Stimulated activated CD8-positive, alpha-beta memory T cell treated with anti-CD3 and anti-CD28 coated beads, Interleukin-7, amount 100 ng/mL, for 24 hours (primary cell): ENCODE measurements at places on chromosomes 2 and 18.

- no peak for DNase-seq
Observed at GRCh38 chr2:38301340-38301968, 75.6 kb downstream of the ATL2 start.

- DNase-seq = no peak
Observed at GRCh38 chr2:25808006-25808383, 70.3 kb downstream of the ASXL2 start.

DNA sequence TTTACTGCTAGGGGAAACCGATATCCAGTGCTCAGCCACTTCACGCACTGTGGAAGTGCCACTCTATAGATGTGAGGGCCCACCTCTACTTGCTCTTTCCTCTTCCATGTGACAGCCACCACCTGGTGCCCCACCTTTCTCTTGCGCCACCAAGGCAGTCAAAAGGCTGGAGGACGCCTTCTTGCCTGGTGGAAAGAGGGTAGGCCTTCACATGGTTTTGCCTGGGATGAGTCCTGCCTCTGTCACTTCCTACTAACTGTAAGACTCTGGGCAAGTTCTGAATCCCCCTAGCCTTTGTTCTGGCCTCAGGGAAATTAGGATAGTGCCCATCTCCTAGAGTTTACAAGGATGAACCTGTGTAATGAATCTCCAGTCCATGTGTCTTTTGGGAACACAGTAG is 66.1 kb upstream of the ODC1 start:
- no peak for DNase-seq

DNA sequence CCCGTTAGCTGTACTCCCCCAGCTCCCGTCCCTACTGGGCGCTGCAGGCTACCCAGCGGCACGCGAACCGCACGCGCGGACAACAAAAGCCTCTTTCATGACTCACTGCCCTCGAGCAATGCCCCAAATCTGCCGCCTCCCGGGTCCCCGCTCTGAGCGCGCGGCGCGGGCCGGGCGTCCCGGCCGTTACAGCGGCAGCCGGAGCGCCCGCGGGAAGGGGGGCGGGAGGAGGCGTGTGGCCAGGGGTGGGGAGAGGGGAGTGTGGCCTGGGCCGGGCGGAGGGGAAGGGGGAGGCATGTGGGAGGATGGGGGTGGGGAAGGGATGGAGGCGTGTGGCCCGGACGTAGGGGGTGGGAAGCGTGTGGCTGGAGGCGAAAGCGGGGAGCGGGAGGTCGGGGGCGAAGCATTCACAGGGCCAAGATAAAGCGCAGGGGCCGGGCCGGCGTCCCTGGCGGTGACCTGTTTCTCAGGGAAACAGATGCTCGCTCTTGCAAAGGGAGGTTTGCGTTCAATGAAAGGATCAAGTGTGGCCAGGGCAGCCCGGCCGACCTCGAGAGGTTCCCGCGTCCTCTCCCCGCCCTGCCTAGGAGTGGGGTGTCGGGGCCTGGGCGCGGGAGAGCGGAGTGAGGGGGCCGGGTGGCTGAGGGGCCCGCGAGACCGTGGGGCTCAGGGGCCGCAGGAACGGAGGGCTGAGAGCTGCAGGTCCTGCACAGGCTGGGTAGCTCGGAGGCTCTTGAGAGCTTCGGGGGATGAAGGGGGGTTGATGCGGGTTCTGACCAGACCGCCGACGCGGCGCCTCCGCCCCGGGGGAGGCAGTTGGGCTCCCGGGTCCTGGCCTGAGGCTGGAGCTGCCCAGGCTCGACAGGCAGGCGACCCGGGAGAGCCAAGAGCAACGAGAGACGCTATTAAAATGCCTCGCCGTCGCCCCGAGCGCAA is 3.5 kb upstream of the NEUROD1 start:
- no peak for DNase-seq

- DNase-seq = no peak
Observed at GRCh38 chr18:74715865-74716712, 118.4 kb downstream of the ZNF407 start.

- no peak for DNase-seq
Observed at GRCh38 chr18:10301831-10302483, 152.5 kb upstream of the APCDD1 start.

GRCh38 chr2:230172156-230172555 is 47.6 kb downstream of the SP110 start:
- no peak for DNase-seq

GRCh38 chr18:73782405-73782804 is 365.2 kb downstream of the FBXO15 start:
- no peak for DNase-seq

DNA sequence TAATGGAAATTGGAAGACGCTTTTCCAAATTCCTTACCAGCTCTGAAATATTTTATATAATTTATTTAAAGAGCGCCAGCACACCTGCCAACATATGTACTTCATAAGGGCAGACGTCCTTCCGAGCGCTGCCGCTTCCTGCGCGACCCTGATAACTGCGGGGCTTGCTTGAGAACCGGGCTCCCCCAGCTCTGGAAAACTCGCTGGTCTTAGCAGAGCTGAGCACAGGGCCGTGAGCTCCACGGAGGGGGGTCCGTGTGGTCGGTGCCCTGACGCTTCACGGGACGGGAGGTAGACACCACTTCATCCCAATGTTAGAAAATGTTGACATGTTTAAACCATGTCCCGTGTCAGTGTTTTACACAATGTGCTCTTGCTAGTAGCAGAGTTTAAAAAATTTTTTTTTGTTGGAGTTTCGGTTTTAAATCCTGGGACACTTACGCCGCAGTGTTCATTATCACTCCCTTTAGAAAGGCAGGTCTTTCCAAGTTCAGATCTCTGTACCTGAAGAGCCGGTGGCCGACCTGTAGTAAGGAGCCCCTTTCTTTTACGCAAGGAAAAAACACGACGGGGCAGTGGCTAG is 1.6 kb downstream of the NFATC1 start:
- no peak for DNase-seq

GRCh38 chr2:207130958-207131521 is 34.7 kb downstream of the KLF7 start:
- no peak for DNase-seq

DNA sequence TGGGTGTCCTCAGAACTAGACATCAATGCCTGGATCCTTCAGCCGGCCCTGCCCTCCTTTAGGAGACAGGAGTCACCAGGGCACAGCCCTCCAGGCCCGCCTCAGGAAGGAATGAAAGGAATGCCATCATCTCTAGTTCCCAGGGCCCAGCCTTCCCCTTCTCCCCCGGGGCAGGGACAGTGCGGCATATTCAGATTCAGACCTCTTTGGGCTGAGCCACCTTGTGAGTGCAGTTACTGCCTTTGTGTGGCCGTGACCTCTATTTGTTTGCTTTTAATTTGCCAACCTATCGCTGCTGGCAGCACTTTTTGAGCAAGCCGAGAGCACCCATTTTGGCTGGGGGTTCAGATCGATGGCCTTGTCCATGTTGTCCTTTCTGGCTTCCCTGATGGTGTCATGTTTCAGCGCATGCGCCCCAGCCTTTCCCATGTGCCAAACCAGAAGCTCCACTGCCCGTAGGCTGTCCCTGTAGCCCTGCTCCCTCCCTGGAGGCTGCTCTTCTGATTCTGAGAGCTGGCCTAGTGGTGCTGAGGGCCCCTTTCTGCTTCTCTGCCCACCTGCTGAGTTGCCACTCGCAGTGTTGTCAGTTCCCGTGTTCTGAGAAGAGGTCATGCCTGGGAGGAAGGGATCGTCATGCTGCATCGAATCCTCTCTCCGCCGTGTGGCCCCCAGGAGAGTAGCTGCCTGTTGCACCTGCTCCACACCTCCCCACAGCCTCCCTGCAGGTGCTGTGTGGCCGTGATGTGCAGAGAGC is 10.9 kb downstream of the ANKRD23 start:
- no peak for DNase-seq

DNA sequence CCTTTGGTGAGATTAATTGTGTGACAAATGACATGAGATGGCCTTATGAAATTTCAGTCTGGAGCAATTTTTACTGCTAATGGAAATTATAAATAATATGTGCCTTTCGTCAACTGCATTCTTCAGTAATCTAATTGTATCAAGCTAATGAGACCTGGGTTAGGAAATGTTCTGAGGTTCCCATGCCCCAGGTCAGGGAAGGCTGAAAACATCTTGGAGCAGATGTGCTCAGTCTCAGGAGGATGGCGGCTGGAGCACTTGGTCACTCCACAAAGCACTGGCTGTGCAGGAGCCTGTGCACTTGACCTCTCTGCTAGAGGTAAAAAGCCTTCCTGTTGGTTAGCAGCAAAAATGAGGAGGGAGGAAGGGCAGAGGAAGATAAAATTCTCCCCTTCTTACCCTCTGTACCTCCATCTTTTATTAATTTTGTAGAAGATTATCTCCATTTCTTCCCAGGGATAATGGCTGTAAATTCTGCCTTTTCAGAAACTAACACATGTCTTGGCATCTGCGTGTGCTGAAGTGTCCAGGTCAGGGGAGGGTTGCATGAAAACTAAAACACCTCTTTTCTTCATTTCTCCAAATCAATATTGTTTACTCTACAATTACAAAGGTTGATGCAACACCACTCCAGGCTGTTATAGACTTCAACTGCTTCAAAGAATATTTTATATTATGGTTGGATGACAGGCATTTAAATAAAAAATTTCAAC is 1606.4 kb upstream of the ACVR2A start:
- no peak for DNase-seq

DNA sequence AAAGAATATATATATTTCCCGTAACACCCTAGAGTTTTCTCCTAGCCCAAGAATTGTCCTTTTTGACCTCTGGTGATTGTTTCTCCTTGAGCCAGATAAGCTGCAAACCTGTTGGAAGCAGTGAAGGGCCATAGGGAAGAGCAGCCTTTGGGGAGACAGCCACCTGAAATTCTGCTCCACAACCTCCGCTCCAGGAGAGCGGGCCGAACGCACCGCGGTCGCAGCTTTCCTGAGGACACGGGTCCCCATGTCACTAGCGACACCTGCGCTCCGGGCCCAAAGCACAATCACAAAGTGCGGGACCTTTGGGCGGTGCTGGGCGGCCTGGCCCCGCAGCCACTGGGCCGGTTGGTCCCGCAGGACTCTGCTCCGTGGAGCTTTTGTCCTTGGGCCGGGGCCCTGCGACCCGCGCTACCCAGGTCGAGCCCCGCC is 557 bp upstream of the DSG2 start:
- no peak for DNase-seq

DNA sequence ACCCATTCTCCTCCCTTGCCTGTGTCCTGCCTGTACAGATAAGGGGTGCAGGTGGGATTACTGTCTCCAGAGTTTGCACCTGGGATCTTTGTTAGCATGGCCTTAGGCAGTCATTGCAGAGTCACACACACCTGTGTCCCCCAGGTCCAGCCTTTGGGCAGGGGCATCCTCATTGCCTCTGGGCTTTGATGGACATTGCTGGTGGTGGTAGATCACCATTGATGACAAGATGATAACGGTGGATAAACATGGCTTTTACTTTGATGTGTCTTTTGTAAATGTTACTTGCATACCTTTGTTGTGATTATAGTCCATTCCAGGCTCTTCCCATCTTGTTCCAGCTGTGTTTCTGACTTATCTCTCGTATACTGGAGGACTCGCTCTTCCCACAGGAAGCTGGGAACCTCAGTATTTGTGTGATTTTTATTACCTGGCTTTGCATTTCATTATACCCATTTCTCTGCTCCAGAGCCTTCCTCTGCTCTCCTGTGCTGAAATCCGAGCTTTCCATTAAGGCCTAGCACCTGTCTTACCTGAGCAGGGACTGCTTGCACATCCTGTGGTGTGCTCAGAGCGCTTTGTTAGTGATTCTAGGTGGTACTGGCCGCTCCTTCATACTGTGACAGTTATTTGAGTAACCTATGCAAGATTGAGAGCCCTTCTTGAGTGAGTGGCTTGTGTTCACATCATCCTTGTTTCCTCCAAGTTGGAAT is 79.2 kb downstream of the PTPRM start:
- no peak for DNase-seq

GRCh38 chr2:62845256-62845655 is 139.7 kb downstream of the EHBP1 start:
- DNase-seq = no peak

GRCh38 chr2:70089220-70089982 is 2.1 kb downstream of the PCBP1 start:
- no peak for DNase-seq

GRCh38 chr2:11325961-11326676 is 18.3 kb downstream of the ROCK2 start:
- no peak for DNase-seq

DNA sequence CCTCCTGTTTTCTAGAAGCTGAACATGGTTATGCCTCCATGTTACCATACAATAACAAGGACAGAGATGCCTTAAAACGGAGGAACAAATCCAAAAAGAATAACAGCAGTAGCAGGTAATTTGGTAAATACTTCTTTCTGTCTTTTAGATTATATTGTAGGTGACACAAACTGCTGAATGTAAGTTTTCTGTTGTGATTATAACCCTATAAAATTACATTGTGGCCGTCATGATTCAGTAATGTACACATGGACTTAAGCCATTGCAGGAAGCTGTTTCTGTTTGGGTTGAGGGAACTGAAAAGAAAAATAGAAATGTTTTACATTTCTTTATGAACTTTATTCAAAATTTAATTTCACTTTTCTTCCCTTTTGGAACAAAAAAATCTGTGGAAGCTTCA is 1.2 kb downstream of the MXD1 start:
- DNase-seq = no peak

- DNase-seq = no peak
Observed at GRCh38 chr18:62329691-62330454, 4.8 kb downstream of the TNFRSF11A start.

DNA sequence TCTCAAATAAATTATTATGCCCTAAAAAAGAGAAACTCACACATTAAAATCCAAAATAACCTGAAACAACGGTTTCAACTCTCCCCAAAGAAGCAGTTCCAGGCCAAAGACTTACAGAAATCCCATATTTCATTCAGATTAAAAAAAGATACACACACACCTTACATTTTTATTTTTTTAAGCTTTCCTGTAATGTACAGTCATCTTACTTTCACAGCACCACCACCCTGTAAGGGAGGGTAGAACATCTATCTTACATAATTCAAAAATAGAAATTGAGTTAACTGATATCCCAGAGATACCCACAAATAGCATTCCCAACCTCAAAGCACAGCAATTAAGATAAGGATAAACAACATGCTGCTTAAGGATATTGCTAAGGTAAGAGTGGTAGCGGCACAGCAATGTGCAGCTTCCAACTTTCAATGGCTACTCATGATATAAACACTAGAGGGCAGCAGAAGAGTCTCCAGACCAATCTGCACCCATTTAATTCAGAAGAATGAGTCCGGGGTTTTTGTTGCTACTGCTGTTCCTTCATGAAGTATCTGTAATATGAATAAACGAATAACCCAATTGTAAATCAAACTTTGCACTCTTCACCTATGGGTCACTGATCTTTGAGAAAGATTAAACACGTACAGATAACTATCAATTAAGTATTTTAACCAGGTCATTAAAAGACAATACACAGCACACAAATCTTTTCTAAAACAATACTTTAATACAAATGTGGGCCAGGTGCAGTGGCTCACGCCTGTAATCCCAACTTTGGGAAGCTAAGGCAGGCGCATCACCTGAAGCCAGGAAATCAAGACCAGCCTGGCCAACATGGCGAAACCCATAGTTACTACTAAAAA is 11.3 kb downstream of the GFPT1 start:
- DNase-seq = no peak

GRCh38 chr2:79437433-79438267 is 75.2 kb upstream of the CTNNA2 start:
- DNase-seq = no peak

GRCh38 chr2:6219906-6220305 is 527.7 kb downstream of the SOX11 start:
- DNase-seq = no peak
